ENCODE measurements at places on chromosomes 3 and 15. TPM values are rescaled to one million over a fixed set of nuclear protein-coding genes. Genes with fewer than 3 reads are reported as not detected.

ACKR2 gene
- total RNA-seq: 0.41 TPM

- no peak for DNase-seq
- H3K27me3 ChIP-seq: no peaks in the 10 kb centered on the region
- peaks cover 24% of the 10 kb centered on the region for H3K4me1 ChIP-seq
- H3K27ac ChIP-seq: peak overlapping the region; percentile 76
Measured at GRCh38 chr15:38283010-38283409, 30.4 kb downstream of the SPRED1 start.

GRCh38 chr3:197420115-197420514, 121.7 kb upstream of the DLG1 start:
- H3K36me3 ChIP-seq: no peaks in the 10 kb centered on the region
- no peak for DNase-seq
- no peaks in the 10 kb centered on the region for H3K27me3 ChIP-seq

CEP19 gene
- total RNA-seq: 2.1 TPM

- H3K27me3 ChIP-seq: no peaks in the 10 kb centered on the region
- H3K36me3 ChIP-seq: no peaks in the 10 kb centered on the region
- H3K4me3 ChIP-seq: no peak overlapping the region
- H3K4me1 ChIP-seq: peaks cover 3% of the 10 kb centered on the region
- DNase-seq: no peak
- no peak overlapping the region for H3K27ac ChIP-seq
Measured at GRCh38 chr15:26888761-26889160, 21.9 kb downstream of the GABRA5 start.

- peaks cover 61% of the 10 kb centered on the region for H3K27me3 ChIP-seq
- no peak overlapping the region for H3K4me3 ChIP-seq
- H3K4me1 ChIP-seq: peaks cover 11% of the 10 kb centered on the region
- DNase-seq: no peak
Measured at GRCh38 chr3:194178669-194179068, 42.7 kb downstream of the HES1 start.

DNA sequence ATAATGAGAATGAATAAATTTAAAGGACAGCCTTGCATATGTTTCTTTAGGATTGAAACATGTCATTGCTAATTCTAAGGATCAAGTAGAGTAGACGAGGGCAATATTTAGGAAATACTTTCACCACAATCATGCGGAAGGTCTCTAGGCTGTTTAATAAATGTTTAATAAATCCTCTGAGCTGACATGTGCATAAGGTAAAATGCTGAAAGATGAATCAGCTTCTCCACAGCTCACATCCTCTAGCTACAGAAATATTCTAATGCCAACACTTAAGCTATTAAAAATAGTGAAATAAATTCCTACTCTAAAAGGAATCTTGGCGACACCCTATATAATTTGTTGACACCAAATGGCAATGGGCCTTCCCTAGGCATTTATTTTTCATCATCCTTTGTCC, 407.3 kb downstream of the TBL1XR1 start:
- H3K36me3 ChIP-seq: no peaks in the 10 kb centered on the region
- H3K4me3 ChIP-seq: no peak overlapping the region
- H3K4me1 ChIP-seq: peaks cover 15% of the 10 kb centered on the region
- DNase-seq: no peak

- no peak for DNase-seq
- H3K27ac ChIP-seq: no peak overlapping the region
- peaks cover 9% of the 10 kb centered on the region for H3K27me3 ChIP-seq
- H3K4me1 ChIP-seq: no peaks in the 10 kb centered on the region
- no peaks in the 10 kb centered on the region for H3K36me3 ChIP-seq
Measured at GRCh38 chr15:65333856-65334255, 29.4 kb downstream of the RNU5B-1 start.

FOXL2NB gene
- total RNA-seq: 0.17 TPM

DNA sequence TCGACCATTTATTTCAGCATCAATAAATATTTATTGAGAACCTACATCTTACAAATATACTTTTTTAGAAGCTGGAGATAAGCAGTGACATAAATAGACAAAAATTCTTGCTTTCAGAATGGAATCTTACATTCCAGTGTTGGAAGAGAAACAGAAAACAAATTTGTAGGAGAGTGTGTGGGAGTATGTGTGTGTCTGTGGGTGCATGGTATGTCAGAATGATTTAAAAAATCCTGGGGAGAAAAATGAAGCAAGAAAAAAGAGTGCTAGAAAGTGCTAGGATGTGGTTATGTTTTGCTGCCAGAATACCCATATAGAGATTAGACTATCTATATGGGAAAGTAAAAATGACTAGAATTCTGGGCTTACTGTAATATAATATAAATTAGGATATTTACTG, 561.7 kb upstream of the SGO1 start:
- no peak for DNase-seq
- H3K27me3 ChIP-seq: no peaks in the 10 kb centered on the region
- peaks cover 3% of the 10 kb centered on the region for H3K4me1 ChIP-seq
- H3K36me3 ChIP-seq: no peaks in the 10 kb centered on the region
- no peak overlapping the region for H3K27ac ChIP-seq
- H3K4me3 ChIP-seq: no peak overlapping the region

DNA sequence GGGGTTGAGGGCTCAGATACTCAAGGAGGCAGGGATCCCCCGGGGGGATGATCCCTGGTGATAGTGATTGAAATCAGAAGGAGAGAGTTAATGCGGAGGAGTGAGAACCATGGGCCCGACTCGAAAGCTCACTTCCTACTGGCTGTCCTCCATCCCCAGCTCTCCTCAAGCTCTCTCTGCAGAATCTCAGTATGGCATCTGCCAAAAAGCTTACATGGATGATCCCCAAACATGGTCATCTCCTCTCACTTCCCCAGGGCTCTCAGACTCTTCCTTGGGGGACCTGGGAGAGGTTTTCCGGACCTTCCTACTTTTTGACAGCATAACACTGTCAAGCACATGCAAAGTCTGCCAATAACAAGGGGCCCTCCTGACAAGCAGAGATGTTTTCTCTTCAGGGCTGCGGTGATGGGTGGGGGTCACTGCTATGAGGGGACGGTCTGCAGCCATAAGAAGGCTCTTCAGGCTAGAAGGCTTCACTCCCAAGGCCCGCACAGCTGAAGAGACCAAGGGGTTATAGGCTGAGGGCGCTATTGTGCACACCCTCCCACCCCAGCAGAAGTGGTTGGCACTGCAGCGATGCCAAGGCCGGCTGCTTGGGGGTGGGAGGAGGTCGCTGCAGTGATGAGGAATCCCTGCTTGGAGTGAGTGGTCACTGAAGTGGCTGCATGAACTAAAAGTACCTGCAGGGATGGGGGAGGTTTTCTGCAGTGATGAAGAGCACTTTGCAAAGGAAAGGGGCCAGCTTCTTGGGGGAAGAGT, 828 bp upstream of the VWA5B2 start:
- DNase-seq: peak; percentile 65
- peaks cover 3% of the 10 kb centered on the region for H3K36me3 ChIP-seq
- no peak overlapping the region for H3K27ac ChIP-seq
- peak overlapping the region; percentile 60 for H3K4me3 ChIP-seq

DNA sequence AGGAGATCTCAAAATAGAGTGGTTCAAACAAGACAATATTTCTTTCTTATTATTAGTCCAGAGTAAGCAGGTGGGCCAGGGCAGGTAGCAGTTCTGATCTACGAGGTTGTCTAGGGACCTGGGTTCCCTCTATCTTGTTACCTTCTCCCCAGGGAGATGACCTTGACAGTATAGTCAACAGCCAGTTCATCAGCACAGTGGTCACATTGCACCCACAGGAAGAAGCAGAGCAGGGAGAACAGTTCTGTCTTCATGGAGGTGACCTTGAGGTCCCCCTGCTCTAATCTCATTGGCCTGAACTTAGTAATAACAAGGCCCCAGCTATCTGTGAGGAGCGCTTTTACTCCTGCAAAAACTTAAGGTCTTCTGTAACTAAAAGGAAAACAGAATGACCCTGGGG, 21.7 kb downstream of the SLC49A4 start:
- no peaks in the 10 kb centered on the region for H3K27me3 ChIP-seq
- H3K4me1 ChIP-seq: no peaks in the 10 kb centered on the region
- DNase-seq: no peak
- H3K27ac ChIP-seq: no peak overlapping the region

- H3K36me3 ChIP-seq: peaks cover 4% of the 10 kb centered on the region
- peaks cover 11% of the 10 kb centered on the region for H3K4me1 ChIP-seq
- H3K4me3 ChIP-seq: no peak overlapping the region
- no peak overlapping the region for H3K27ac ChIP-seq
Measured at GRCh38 chr3:170046269-170047132, 8.7 kb downstream of the GPR160 start.

GRCh38 chr3:101675709-101676215, 1.2 kb downstream of the ZBTB11 start:
- no peaks in the 10 kb centered on the region for H3K27me3 ChIP-seq
- H3K4me1 ChIP-seq: peaks cover 35% of the 10 kb centered on the region
- no peak for DNase-seq

GRCh38 chr3:115937054-115937453, 313.7 kb downstream of the GAP43 start:
- H3K4me1 ChIP-seq: no peaks in the 10 kb centered on the region
- DNase-seq: no peak
- no peaks in the 10 kb centered on the region for H3K36me3 ChIP-seq
- H3K27me3 ChIP-seq: no peaks in the 10 kb centered on the region
- H3K4me3 ChIP-seq: no peak overlapping the region
- H3K27ac ChIP-seq: no peak overlapping the region

HCN4 gene
- 0.05 TPM for total RNA-seq

DNA sequence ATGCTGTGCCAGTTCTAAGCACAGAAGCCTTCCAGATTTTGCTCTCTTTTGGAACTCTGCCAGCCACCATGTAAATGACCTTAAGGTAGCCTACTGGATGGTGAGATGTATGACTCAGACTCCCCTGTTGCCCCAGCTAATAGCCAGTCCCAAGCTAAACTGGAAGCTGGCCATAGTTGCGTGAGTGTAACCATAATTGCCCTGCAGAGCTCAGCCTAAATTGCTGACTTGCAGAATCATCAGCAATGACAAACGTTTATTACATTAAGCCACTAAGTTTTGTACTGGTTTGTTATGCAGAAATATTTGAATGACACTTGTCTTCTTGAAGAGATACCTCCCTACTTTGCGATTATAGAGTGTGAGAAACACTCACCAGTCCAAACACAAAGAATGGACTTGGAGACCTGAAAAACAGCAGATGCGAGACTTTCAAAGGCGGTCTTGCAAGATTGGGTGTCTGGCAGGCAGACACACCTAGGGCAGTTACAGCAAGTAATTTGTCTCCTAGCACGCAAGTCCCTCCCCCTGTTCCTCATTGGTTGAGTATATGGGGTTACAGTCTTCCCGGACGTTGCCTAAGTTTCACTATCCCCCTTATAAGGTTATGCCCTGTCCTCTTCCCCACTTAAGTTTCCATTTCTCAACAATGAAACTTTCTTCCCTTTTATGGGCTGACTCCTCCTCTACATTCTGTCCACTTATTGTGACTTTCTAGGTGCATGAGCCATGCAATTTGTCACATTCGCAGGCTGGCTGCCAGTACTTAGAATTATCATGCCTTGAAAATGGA, 83.6 kb upstream of the XCR1 start:
- no peaks in the 10 kb centered on the region for H3K36me3 ChIP-seq
- H3K27me3 ChIP-seq: peaks cover 2% of the 10 kb centered on the region
- H3K4me3 ChIP-seq: no peak overlapping the region
- no peak for DNase-seq
- H3K4me1 ChIP-seq: peaks cover 15% of the 10 kb centered on the region
- no peak overlapping the region for H3K27ac ChIP-seq

ABHD14A gene
- total RNA-seq: 10.2 TPM

GRCh38 chr3:8070011-8070410, 431.6 kb upstream of the LMCD1 start:
- H3K27me3 ChIP-seq: peaks cover 24% of the 10 kb centered on the region
- no peak overlapping the region for H3K4me3 ChIP-seq
- H3K27ac ChIP-seq: no peak overlapping the region
- H3K36me3 ChIP-seq: peaks cover 3% of the 10 kb centered on the region
- H3K4me1 ChIP-seq: peaks cover 10% of the 10 kb centered on the region

GRCh38 chr3:123638936-123639689, 54.3 kb upstream of the HACD2 start:
- H3K27ac ChIP-seq: peak overlapping the region; percentile 49
- H3K4me3 ChIP-seq: no peak overlapping the region
- H3K36me3 ChIP-seq: peaks cover 35% of the 10 kb centered on the region
- peaks cover 86% of the 10 kb centered on the region for H3K4me1 ChIP-seq
- no peak for DNase-seq

GOLGA8M gene
- 4.8 TPM for total RNA-seq

DNA sequence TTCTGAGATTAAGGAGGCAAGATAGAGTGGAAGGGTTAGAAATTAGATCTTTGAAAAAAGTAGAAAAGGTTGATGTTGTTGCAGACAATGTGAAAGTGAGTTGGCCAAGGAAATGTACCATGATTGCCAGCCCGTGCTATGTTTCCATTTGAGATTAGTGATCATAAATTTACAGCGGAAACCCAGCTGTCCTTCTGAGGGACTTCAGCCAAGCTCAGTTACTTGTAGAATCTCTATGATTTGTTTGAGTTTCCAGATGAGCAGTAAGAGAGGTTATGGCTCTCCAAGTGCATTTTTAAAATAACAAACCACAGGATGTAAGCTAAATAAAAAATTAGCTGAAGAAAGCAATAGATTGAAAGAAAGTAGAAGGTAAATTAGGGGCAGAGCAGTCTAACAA, 54.2 kb upstream of the RBMS3 start:
- H3K27me3 ChIP-seq: no peaks in the 10 kb centered on the region
- no peaks in the 10 kb centered on the region for H3K36me3 ChIP-seq
- H3K4me1 ChIP-seq: peaks cover 30% of the 10 kb centered on the region
- no peak for DNase-seq
- no peak overlapping the region for H3K27ac ChIP-seq
- no peak overlapping the region for H3K4me3 ChIP-seq

DNA sequence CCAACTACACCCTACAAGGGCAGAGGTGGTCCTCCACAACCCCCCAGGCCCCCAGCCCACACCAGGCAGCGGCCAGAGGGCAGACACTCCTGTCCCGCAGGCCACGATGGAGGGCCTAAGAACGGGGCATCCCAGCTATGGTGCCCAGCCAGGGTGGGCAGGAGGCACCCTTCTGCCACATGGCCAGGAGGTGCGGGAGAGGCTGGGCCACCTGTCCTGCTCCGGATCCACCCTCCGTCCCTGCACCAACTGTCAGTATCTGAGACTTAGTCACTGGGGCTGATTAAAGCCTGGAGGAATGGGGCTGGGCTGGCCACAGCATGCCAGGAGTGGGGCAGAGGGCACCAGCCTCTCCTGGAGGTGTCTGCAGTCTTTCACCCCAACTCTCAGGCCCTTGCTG, 37.9 kb downstream of the TNK2 start:
- no peaks in the 10 kb centered on the region for H3K27me3 ChIP-seq
- no peak overlapping the region for H3K4me3 ChIP-seq
- DNase-seq: peak; percentile 92
- peaks cover 3% of the 10 kb centered on the region for H3K4me1 ChIP-seq
- peaks cover 8% of the 10 kb centered on the region for H3K36me3 ChIP-seq
- no peak overlapping the region for H3K27ac ChIP-seq
